ENCODE measurements at places on chromosomes 3 and 15.
A peak's percentile ranks its signal among the peaks of the same experiment; 100 is the strongest.

GRCh38 chr3:177724020-177724638 lies 526.8 kb upstream of the TBL1XR1 start:
- DNase-seq = no peak

- DNase-seq = no peak
Observed at GRCh38 chr15:45100884-45101625, 12.9 kb downstream of the DUOX2 start.

DNA sequence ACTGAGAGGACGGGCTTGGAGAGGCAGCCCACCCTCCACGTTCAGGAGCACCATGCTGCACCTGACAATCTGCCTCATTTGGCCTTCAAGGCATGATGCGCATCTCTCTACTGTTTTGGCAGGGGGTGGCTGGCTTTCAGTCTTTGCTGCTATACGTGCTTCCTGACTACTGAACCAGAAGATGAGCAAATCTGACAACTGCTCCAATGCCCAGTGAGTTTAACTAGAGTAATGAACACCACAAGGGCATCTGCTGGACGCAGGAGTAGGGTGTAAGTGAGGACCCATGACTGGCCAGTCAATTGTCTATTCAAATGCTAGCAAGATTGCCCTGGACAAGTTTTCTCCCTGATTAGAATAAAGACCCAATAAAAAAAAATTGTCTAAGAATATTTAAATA lies 335.7 kb downstream of the MAGI1 start:
- no peak for DNase-seq

- peak; percentile 77 for DNase-seq
Observed at GRCh38 chr3:66121318-66121717, 82.6 kb upstream of the MAGI1 start.

- peak; percentile 37 for DNase-seq
Observed at GRCh38 chr15:39419651-39420050, 161.2 kb upstream of the THBS1 start.

DNA sequence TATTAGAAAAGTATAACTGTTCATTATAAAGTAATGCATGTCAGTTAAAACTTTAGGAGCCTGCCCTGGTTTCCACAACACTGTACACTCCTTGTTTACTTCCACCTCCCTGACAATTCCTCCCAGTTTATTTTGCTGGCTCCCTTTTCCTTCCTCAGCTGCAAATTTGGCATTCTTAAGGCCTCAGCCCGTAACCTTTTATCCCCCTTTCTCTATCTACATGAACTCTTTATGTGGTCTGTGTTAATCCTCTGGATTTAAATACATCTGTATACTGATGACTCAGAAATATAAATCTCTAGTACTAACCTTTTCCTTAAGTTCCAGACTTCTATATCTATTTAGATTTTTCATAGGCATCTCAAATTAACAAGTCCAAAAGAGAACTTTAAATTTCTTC lies 143.6 kb downstream of the OTOL1 start:
- DNase-seq = no peak

- peak; percentile 71 for DNase-seq
Observed at GRCh38 chr15:76185716-76186115, 125.6 kb downstream of the ETFA start.

GRCh38 chr3:49724586-49724985 lies 835 bp upstream of the GMPPB start:
- DNase-seq = no peak

DNA sequence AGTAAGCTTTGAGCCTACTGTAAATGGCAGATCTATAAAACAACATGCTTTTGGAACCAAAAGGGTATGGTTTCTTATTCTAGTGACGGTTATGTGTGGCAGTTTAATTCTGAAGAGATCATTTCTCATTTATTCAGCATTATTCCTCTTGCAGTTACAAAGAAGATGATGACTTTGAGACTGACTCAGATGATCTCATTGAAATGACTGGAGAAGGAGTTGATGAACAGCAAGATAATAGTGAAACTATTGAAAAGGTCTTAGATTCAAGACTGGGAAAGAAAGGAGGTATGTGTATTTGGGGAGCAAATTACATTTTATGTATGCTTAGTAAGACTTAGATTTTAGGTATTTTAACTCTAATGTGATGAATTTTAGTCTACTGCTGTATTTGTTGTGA lies 41.5 kb downstream of the CHD2 start:
- no peak for DNase-seq

DNA sequence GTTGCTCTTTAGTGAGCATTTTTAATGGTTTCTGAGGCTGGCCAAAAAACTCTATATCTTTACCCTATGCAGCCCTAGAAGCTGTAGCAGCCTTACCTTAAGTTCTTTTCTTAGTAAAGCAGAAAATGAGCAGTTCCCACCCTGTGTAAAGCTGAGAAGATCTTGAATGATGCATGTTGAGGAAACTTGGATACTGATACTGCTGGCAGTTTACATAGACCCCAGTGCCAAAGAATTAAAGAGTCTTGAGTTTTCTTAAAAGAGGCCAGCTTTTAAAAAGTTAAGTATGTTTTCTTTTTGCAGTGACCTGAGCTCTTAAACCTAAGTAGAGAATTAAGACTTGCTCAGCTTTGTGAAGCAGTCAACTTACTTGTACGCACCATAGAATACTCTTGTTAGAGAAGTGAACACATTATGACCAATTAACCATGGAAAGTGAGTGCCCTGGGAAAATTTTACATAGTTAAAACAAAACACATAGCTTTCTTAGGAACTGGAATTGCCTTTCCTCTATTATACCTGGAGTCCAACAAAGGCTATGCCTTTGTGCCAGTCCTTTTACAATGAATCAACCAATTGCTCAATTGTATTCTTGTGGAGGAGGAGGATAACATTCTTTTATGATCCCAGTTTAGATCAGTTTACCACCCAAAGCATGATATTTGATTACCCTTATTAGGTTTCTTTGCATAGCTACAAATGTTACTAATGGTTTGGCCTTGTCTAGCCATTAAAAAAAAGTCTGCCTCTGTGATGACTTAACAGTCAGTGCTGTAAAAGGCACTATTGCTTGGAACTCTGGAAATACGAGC lies 28.4 kb downstream of the PLS1 start:
- DNase-seq = no peak

GRCh38 chr3:75294124-75294523 lies 370.0 kb upstream of the FRG2C start:
- DNase-seq = peak; percentile 28

DNA sequence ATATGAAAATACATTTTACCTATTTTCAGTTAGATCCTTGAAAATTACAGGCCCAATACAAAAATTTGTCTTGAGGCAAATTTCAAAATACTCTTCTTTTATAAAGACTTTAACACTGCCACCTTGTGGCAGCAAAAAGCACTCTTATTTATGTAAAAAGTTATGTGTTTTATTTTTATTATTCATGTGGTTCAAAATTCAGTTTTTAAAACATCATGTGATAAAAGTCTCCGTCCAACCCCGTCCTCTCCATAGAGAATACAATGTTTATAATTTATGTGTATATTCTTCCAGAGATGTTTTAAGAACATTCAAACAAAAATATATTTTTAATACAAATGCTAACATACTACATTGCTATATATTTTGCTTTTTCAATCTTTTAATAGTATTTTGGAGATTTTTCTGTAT lies 36.9 kb upstream of the TRIM59 start:
- peak; percentile 60 for DNase-seq

DNA sequence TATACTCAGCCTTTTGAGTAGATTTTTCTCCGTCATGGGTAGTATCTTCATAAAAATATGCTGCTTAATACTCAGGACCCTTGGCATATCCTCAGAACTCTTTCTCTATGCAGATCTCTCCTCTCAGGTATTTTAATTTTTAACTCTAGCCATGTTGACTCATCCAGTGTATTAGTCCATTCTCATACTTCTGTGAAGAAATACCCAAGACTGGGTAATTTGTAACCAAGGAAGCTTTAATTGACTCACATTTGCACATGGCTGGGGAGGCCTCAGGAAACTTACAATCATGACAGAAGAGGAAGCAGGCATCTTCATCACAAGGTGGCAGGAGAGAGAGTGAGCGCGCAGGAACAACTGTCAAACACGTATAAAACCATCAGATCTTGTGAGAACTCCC lies 129.3 kb upstream of the CD96 start:
- no peak for DNase-seq

- no peak for DNase-seq
Observed at GRCh38 chr15:73258271-73259108, 110.3 kb downstream of the HCN4 start.

GRCh38 chr3:182810574-182811268 lies 17.4 kb downstream of the ATP11B start:
- no peak for DNase-seq

GRCh38 chr3:33061782-33062181 lies 35.2 kb downstream of the GLB1 start:
- peak; percentile 77 for DNase-seq

DNA sequence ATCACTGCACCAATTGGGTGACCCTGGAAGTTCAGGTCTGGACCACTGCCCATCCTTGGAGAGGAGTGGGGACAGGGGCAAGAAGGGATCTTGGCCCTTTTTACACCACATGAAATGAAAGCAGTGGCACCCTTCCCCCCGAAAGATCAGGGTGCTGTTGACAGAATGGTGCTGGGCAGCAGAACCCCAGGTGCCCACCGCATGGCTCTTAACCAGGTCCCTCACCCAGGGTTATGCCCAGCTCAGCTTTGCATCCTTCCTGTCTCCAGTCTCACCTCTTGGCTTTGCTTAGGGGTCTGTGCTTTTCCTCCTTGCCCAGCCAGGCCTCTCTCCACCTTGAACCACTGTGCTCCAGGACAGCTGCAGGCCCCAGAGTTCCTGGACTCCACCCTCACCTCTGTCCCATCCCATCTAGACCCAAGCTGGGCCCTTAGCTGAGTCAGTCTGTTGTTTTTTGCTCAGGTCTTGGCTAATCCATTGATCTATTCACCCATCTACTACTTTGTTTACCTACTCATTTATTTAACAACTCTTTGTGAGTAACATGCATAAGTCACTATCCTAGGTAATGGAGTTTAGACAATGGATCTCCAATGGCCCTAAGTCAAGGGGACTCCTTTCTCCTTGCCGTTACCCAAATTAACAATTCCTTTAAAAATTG lies 77.1 kb upstream of the PRR23E start:
- no peak for DNase-seq

DNA sequence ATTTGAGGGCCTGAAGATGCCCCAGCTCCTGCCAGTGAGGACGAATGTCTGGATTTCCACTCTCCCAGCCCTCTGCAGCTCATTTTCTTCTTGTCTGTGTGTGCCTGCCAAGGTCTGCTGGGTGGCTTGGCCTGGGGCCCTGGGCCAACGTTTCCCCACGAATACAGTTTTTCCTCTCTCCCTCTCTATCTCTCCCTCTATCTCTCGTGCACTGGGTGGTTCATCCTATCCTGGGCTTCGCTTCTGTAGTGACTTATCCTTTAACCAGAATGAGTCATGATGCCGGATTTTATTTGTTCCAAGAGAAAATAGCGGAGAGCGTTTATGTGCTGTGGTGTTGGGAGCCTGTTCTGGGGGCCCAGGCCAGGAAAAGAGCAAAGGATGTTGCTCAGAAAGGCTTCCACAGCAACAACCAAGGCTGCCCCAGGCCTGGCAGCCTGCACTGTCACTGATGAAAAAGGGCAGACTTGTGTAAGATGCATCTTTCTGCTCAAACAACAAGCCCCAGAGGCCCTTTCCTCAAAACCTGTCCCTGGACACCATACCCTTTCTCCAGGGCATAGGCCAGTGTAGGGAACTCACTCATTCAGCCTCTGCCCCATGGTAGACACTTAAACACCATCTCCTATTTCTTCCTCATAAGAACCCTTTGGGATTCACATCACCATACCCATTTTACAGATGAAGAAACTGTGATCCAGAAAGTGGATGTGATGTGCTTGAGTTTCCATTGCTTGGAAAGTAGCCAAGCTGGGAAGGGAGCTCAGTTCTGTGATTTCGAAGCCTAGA lies 47.3 kb downstream of the ITGA11 start:
- peak; percentile 97 for DNase-seq

GRCh38 chr3:47015151-47015550 lies 35.7 kb downstream of the NBEAL2 start:
- no peak for DNase-seq

- DNase-seq = no peak
Observed at GRCh38 chr3:187072511-187072910, 66.8 kb downstream of the RPL39L start.

DNA sequence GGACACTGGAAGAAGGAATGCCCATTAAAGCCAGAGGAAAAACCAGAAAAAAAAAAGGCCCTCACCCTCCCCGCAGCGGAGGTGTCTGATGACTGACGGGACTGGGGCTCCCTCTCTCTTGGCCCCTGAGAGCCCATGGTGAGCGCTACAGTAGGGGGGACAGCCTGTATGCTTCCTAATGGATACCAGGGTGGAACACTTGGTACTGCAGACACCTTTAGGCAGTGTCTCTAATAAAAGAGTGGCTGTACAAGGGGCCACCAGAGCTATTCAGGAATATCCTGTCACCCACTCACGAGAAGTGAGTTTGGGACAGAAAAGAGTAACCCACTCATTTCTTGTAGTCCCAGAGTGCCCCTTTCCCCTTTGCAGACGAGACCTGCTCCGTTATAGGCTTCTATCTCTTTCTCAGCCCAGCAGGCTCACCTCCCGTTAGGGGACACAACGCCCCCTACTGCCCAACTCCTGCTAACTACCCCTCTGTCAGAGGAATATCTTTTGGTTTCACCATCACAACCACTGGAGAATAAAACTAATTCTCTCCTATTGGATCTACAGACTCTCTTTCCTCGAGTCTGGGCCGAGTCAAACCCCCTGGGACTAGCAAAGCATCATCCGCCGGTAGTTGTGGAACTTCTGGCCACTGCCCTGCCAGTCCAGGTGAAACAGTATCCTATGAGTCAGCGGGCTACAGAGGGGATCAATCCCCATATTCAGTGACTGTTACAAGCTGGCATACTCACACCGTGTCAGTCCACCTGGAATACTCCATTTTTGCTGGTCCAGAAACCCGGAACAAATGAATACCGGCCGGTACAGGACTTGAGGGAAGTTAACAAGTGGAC lies 40.8 kb downstream of the ZBTB11 start:
- DNase-seq = peak; percentile 23

DNA sequence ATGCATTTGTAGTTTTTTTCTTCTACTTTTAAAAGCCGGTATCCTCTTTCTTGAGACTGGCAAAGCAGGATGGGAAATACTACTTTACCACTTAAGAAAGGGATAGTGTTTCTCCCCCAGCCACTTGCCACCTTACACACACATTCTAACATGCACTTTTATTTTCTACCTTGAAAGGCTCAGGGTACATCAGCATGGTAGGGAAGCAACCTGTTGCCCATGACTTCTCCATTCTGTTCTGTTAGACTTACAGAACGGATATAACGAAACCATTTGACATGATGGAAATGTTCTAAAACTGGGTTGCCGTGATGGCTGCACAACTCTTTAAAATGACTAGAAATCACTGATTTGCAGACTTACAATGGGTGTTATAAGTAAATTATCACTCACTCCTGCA lies 405.5 kb downstream of the SHQ1 start:
- no peak for DNase-seq

GRCh38 chr3:70516076-70516475 lies 203.6 kb upstream of the MDFIC2 start:
- no peak for DNase-seq
